Purkinje cell (primary cell): ENCODE measurements at places on chromosomes 3 and 15. TPM values are rescaled to one million over a fixed set of nuclear protein-coding genes. Genes with fewer than 3 reads are reported as not detected.

The ACTC1 gene
- polyA plus RNA-seq = 1.4 and 2.6 TPM in 2 replicates

The OR5K2 gene
- not detected in 2 replicates for polyA plus RNA-seq

The RLBP1 gene
- polyA plus RNA-seq = not detected in 2 replicates

The CA12 gene
- polyA plus RNA-seq = 87.1 and 111 TPM in 2 replicates

The TJP1 gene
- polyA plus RNA-seq = 11.2 and 15.6 TPM in 2 replicates

The SOX14 gene
- not detected in 2 replicates for polyA plus RNA-seq

The MYL3 gene
- polyA plus RNA-seq = 0.27 TPM in 1 of 2 replicates, not detected in the other

The CEP63 gene
- 20.3 and 25.9 TPM in 2 replicates for polyA plus RNA-seq
